ENCODE measurements at places on chromosomes 4 and X.

DNA sequence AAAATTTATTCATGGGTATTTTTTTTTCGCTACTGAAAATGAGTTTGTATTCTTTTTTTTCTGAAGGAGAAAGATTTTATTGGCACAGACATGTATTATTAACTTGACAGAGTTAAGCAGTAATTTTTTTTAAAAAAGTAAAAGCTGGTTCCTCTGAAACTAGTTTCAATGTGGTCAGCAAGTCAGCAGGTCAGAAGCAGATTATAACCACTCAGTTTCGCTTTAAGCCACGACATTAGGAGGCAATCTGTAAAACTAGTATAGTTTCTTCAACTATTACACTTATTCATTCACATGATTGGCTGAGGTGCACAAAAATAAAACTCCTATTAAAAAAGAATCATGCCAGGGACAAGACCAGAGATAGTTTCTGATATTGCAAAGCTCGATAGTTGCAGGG lies 714.2 kb upstream of the PCDH7 start:
- DNase-seq, result no peak

GRCh38 chrX:71606536-71607216 lies 11.6 kb downstream of the CXCR3 start:
- DNase-seq, result no peak

GRCh38 chr4:109989044-109989443 lies 76.4 kb downstream of the EGF start:
- no peak for DNase-seq

- DNase-seq, result no peak
Measured at GRCh38 chr4:140059159-140059558, 94.8 kb downstream of the MAML3 start.

DNA sequence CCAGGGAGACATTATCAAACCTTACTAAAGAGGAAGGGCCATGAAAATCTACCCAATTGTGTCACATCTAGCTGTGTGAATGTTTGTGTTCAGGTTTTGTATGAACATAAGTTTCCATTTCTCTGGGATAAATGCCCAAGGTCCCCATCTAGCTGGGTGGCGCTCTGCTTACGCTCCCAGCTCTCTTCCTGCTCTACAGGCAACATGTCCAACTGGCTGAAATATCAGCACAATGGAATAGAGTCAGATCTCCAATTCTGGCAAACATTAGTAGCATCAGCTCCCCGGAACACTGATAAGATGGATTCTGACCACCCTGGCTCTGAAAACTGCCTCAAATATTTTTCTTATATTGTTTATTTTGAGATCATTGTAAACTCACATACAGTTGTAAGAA lies 74.8 kb downstream of the IRF2 start:
- DNase-seq, result no peak

- DNase-seq, result no peak
Measured at GRCh38 chr4:11049001-11049400, 364.4 kb upstream of the CLNK start.

DNA sequence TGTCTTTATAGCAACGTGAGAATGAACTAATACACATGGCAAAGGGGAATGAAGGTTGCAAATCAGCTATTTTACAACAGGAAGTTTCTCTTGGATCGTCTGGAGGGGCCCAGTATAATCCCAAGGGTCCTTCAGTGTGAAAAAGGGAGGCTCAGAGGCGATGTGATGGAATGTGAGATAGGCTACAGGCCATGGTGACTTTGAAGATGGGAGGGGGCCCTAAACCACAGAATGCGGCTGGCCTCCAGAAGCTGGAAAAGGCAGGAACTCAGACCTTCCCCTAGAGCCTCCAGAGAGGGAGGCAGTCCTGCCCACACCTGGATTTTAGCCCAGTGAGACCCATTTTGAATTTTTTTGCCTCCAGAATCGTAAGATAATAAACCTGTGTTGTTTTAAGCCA lies 69.4 kb upstream of the PGM2 start:
- DNase-seq, result no peak
